ENCODE measurements at places on chromosomes 4 and X.
A peak's percentile ranks its signal among the peaks of the same experiment; 100 is the strongest.

- no peaks in the 10 kb centered on the region for H3K36me3 ChIP-seq
- no peak for DNase-seq
- no peak overlapping the region for H3K4me3 ChIP-seq
- H3K27ac ChIP-seq, result no peak overlapping the region
Measured at GRCh38 chrX:153941336-153942252, 2.8 kb downstream of the RENBP start.

- no peaks in the 10 kb centered on the region for H3K36me3 ChIP-seq
- H3K27ac ChIP-seq, result no peak overlapping the region
- no peaks in the 10 kb centered on the region for H3K27me3 ChIP-seq
- DNase-seq, result no peak
- H3K4me3 ChIP-seq, result no peak overlapping the region
Measured at GRCh38 chrX:64994131-64994798, 18.0 kb upstream of the ZC4H2 start.

DNA sequence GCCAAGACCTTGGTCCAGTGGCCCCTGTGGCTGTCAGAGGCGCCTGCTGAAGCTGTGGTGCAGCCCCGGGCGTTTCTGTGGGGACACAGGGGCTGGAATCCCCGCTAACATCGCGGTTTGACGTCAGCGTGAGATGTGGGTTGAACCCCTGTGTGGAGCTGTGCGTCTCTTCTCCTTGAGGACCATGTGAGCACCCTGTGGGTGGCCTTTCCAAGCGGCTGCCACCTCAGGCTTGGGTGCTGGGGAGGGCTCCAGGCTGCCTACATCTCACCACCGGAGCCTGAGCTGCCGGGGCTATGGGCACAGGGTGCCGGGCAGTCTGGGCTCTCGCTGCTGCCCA, 27.7 kb downstream of the UVSSA start:
- H3K4me1 ChIP-seq, result no peaks in the 10 kb centered on the region
- no peaks in the 10 kb centered on the region for H3K27me3 ChIP-seq
- H3K27ac ChIP-seq, result no peak overlapping the region
- H3K4me3 ChIP-seq, result no peak overlapping the region
- no peak for DNase-seq

DNA sequence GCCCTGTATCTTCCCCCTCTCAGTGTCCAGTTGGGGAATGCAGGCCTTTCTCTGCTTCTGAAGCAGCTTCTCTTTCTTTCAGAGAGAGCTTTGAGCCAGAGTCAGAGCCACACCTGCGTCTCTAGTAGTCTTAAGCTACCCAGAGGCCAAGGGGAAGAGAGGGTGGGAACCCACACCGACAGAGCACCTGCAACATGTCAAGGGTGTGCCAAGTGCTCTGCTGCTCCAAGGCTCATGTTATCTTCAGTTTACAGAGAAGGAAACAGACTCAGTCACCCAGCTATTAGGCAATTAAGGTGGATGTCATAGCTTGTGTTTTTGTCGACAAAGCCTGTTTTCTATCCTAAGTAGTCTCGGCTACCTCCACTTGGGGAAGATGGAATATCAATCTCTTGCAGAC, 22.7 kb upstream of the RNF212 start:
- no peak overlapping the region for H3K27ac ChIP-seq
- DNase-seq, result no peak
- H3K4me1 ChIP-seq, result no peaks in the 10 kb centered on the region
- H3K36me3 ChIP-seq, result no peaks in the 10 kb centered on the region
- H3K4me3 ChIP-seq, result no peak overlapping the region

DNA sequence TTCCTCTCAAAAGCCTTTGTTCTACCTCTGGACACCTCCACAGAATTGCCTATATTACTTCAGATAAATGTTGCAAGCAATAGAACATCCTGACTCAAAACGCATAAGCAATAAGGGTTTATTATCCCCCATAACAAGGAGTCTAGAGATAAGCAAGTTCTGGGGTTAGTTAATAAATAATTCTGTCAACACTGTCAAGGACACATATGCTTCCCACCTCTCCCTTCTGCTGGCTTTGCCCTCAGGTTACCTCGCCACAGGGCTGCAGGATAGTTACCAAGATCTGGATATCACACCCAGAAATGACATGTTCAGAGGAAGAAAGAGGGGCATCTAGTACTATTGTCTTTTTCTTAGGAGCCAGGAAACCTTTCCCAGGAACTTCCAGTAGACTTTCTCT, 14.0 kb upstream of the DUSP21 start:
- H3K4me1 ChIP-seq, result no peaks in the 10 kb centered on the region
- no peaks in the 10 kb centered on the region for H3K27me3 ChIP-seq
- H3K36me3 ChIP-seq, result no peaks in the 10 kb centered on the region

DNA sequence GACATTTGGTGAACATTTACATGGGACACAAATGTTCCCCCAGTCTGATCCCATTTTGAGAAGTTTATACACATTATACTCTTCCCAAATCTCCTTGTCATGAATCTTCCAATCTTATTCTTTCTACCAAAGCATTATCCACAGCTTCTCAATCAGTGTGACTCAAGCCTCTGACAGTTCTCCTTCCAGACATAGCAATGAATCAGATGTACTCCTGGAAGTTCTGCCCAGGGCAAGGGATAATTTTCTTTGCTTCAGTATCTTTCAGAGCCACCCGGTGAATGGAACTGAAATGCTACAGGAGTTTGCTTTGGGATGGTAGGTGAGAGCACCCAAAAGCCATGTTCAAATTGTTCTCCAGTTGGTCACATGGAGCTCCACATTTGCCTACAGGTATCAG, 145.5 kb downstream of the ANXA5 start:
- no peak for DNase-seq
- H3K27ac ChIP-seq, result no peak overlapping the region
- no peak overlapping the region for H3K4me3 ChIP-seq
- H3K4me1 ChIP-seq, result peaks cover 13% of the 10 kb centered on the region

DNA sequence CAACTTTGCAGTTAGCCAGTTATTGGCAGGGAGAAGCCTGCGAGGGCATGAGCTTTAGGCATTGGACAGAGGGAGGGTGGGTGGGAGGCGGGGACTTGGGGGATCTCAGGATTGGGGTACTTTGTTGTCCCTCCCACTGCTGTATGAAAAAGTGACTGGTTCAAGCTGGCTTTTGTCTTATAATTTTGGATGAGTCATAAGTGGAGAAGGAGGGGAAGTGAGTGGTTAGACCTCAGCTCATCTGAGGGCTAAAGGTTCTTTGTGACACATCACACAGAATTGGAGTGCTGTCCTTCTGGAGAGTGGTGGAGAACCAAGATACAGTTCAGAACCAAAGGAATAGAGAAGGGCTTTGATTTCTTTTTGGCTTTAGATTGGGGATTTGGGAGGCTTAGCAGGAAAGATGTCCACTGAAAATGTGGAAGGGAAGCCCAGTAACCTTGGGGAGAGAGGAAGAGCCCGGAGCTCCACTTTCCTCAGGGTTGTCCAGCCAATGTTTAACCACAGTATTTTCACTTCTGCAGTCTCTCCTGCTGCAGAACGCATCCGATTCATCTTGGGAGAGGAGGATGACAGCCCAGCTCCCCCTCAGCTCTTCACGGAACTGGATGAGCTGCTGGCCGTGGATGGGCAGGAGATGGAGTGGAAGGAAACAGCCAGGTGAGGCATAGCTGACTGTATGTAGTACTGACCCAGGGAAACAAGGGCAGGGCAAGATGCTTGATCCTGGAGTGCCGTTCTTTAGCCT, at the start of gene SLC4A4:
Gene SLC4A4 (plus strand): TSS at position 175 of the 748 bp plus-strand sequence.
- no peaks in the 10 kb centered on the region for H3K4me1 ChIP-seq
- H3K36me3 ChIP-seq, result no peaks in the 10 kb centered on the region
- no peaks in the 10 kb centered on the region for H3K27me3 ChIP-seq
- no peak within 1 kb of the TSS for H3K4me3 ChIP-seq

- no peak overlapping the region for H3K27ac ChIP-seq
- no peaks in the 10 kb centered on the region for H3K27me3 ChIP-seq
- DNase-seq, result no peak
- no peak overlapping the region for H3K4me3 ChIP-seq
- H3K4me1 ChIP-seq, result no peaks in the 10 kb centered on the region
Measured at GRCh38 chr4:180455226-180455625, 1788.0 kb upstream of the TENM3 start.

DNA sequence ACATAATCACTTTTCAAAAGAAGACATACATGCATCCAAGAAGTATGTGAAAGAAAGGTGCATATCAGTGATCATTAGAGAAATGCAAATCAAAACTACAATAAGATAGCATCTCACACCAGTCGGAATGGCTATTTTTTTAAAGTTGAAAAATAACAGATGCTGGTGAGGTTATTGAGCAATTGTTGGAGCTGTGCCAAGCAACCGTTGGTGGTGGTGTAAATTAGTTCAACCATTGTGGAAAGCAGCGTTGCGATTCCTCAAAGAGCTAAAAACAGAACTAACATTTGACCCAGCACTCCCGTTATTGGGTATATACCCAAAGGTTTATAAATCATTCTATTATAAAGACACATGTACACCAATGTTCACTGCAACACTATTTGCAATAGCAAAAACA, 14.2 kb downstream of the COX7B2 start:
- H3K4me1 ChIP-seq, result no peaks in the 10 kb centered on the region
- DNase-seq, result no peak
- H3K4me3 ChIP-seq, result no peak overlapping the region
- no peak overlapping the region for H3K27ac ChIP-seq
- H3K27me3 ChIP-seq, result no peaks in the 10 kb centered on the region

- DNase-seq, result peak; percentile 89
- no peaks in the 10 kb centered on the region for H3K4me1 ChIP-seq
- H3K36me3 ChIP-seq, result no peaks in the 10 kb centered on the region
Measured at GRCh38 chr4:185541251-185541727, 6.0 kb upstream of the PDLIM3 start.

GRCh38 chrX:139844163-139844562, 88.7 kb downstream of the ATP11C start:
- no peak overlapping the region for H3K4me3 ChIP-seq
- H3K27me3 ChIP-seq, result no peaks in the 10 kb centered on the region
- H3K36me3 ChIP-seq, result no peaks in the 10 kb centered on the region
- no peaks in the 10 kb centered on the region for H3K4me1 ChIP-seq
- no peak overlapping the region for H3K27ac ChIP-seq

DNA sequence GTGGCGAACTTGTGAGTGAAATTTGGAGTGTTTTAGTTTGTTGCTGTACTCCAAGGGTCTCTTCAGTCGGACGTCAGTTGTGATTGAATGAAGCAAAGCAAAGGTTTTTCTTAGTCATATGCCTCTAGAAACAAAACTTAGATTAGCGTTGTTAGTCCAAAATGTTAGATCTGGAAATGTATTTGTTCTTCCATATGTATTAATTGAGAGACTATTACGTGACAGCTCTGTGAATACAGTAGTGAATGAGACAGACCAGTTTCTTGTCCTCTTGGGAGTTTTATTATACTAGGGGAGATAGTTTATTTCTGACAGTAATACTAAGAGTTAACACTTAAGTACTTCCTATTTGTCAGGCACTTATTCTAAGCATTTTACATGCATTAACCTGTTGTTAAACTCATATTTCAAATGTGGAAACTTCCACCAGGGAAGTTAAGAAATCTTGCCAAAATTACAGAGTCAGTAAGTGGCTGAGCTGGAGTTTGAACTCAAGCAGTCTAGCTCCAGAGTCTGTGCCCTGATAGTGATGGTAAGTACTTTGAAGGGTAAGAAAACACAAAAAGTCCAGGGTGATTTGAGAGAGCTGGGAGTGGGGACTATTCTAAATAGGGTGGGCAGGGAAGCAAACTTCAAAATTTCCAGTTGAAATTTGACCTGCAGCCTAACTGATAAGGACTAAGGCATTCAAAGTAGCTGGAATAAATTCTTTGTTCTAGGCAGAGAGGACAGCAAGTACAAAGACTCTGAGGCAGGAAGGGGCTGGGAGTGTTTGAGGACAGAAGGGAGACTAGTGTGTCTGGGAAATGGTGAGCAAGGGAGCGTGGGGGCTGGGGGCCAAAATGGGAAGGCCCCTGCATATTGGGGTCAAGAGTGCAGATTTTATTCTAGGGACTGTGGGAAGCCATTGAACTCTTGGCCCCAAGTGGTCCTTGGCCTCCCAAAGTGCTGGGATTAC, 17.0 kb downstream of the ADD1 start:
- no peaks in the 10 kb centered on the region for H3K27me3 ChIP-seq
- H3K27ac ChIP-seq, result peak overlapping the region; percentile 69
- H3K36me3 ChIP-seq, result no peaks in the 10 kb centered on the region
- peak; percentile 69 for DNase-seq
- H3K4me3 ChIP-seq, result no peak overlapping the region

- no peaks in the 10 kb centered on the region for H3K27me3 ChIP-seq
- no peaks in the 10 kb centered on the region for H3K36me3 ChIP-seq
- no peak overlapping the region for H3K27ac ChIP-seq
Measured at GRCh38 chr4:71537551-71538065, 198.8 kb downstream of the SLC4A4 start.

DNA sequence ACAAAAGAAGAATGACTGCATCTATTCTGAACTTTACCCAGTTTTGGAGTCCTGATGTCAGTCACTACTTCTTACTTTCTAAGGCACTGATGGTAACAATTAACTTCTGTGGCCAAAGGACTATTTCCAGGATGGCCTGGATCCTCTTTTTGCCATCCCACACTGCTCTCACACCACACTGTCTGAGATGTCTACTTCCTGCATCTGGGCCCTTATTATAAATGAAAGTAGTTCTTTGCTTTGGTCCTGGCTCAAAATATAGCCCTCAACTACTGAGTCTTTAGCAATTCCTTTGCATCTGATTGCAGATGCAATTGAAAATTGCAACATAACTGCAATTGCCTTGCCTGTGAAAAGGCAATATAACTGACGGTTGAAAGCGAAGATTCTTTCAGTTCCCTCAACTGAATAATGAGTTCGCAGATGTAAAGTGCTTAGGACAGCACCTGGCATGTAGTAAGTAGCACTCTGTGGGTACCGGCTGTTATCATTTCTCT, 44.2 kb downstream of the COQ2 start:
- H3K27ac ChIP-seq, result no peak overlapping the region
- H3K4me1 ChIP-seq, result no peaks in the 10 kb centered on the region
- H3K4me3 ChIP-seq, result no peak overlapping the region
- no peaks in the 10 kb centered on the region for H3K27me3 ChIP-seq
- H3K36me3 ChIP-seq, result no peaks in the 10 kb centered on the region

DNA sequence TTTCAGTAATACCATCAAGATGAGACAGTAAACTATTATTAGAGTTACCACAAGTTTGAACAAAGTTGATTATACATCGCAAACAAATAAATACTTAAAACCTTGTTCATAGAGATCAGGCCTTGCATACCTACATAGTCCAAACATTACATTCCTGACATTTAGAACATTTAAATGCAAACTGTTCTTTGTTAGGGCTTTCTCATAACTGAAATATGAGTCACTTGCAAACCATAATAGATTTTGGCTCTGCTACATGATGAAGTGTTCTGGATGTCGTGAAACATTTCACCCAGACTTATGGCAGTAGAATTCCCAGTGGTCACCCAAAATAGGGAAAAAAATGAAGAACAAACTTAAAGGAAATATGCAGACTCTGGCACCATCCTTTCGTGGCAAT, 75.0 kb downstream of the FAT4 start:
- no peaks in the 10 kb centered on the region for H3K36me3 ChIP-seq
- no peaks in the 10 kb centered on the region for H3K27me3 ChIP-seq
- peaks cover 52% of the 10 kb centered on the region for H3K4me1 ChIP-seq
- peak overlapping the region; percentile 79 for H3K27ac ChIP-seq
- no peak overlapping the region for H3K4me3 ChIP-seq
- no peak for DNase-seq

Data from right atrium auricular region (tissue), 2 donors.